Breast epithelium (tissue), 4 donors: ENCODE measurements at places on chromosomes 11 and 22. TPM values are rescaled to one million over a fixed set of nuclear protein-coding genes. Genes with fewer than 3 reads are reported as not detected.

GRCh38 chr22:20237480-20238440 lies 30.4 kb downstream of the RTN4R start:
- H3K4me3 ChIP-seq = no peak overlapping the region
- DNase-seq = no peak
- no peaks in the 10 kb centered on the region for H3K36me3 ChIP-seq
- H3K27me3 ChIP-seq = no peaks in the 10 kb centered on the region

DNA sequence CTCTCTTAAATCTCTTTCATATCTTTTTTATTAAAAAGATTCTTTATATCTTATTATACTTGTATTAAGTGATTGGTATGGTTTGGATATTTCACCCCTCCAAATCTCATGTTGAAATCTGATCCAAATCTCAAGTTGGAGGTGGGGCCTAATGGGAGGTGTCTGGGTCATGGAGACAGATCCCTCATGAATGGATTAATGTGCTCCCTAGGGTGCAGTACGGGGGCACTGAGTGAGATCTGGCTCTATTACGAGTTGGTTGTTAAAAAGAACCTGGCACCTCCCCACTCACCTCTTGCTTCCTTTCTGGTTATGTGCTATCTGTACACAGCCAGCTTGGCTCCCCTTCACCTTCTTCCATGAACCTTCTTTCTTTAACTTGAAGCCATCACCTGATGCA lies 149.6 kb downstream of the CWF19L2 start:
- H3K4me3 ChIP-seq = no peak overlapping the region
- DNase-seq = no peak
- no peaks in the 10 kb centered on the region for H3K4me1 ChIP-seq
- no peak overlapping the region for H3K27ac ChIP-seq

DNA sequence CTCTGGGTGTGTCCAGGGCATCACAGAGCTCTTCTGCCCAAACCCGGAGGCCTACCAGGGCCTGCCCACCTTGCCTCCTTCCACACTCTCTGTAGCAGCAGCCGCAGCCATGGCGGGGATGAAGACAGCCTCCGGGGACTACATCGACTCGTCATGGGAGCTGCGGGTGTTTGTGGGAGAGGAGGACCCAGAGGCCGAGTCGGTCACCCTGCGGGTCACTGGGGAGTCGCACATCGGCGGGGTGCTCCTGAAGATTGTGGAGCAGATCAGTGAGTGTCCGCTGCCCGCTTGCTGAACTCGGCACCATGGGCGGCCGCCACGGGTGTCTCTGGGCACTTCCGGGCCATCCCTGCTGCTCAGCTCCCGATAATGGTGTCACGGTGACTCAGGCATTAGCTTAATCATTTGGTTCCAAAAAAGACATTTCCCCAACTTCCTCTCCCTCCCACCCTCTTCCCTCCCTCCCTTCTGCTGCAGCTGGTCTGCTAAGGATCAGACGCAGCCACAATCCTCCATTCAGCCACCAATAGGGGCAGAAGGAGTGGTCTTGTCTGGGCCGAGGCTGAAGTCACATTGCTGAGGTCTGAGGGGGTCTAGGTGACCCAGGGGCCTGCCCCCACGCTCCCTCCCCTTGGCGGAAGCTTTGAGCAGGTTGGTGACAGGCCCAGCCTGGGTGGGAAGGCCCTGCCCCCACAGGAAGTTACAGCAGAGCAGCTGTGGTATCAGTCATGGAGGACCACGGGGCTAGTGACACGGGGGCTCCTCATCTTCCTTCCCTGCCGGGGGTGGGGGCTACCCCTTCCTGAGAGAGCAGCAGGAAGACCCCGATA lies 950 bp downstream of the FERMT3 start:
- no peaks in the 10 kb centered on the region for H3K27me3 ChIP-seq
- DNase-seq = no peak
- H3K4me1 ChIP-seq = no peaks in the 10 kb centered on the region
- peak overlapping the region; percentile 62 for H3K27ac ChIP-seq
- peaks cover 6% of the 10 kb centered on the region for H3K36me3 ChIP-seq
- peak overlapping the region; percentile 46 for H3K4me3 ChIP-seq

- DNase-seq = no peak
- H3K4me1 ChIP-seq = no peaks in the 10 kb centered on the region
- H3K27me3 ChIP-seq = no peaks in the 10 kb centered on the region
- no peak overlapping the region for H3K27ac ChIP-seq
Observed at GRCh38 chr11:109704432-109704831, 282.4 kb downstream of the C11orf87 start.

DNA sequence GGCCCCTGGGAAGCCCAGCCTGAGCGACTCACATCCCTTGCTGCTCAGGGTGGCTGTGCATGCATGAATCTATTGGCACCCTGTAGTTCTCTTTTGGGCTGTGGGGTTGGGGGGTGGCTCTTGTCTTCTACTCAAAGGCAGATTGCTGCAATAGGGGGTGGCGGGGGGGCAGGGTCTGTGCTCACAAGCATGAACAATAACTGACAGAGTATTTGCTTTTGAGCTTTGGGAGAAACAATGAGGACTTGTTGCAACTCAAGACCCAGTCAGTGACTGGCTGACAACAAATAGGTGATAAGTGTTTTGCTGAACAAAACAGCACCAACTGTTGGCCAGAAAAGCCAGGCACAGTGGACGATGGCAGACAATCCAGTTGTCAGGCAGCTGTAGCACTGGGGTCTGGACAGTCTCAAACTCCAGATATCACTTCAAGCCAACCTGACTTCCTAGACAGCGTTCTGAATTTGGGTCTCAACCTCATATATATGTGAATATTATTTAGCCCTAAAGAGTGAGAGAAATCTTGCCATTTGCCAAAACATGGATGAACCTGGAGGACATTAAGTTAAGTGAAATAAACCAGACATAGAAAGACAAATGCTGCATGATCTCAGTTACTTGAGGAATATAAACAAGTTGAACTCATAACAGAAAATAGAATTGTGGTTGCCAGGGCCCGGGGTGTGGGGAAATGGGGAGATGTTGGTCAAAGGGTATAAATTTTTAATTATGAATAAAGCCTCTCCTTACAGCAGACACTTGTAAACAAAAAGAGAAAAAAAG lies 61.7 kb downstream of the ME3 start:
- no peak for DNase-seq
- H3K36me3 ChIP-seq = no peaks in the 10 kb centered on the region
- no peaks in the 10 kb centered on the region for H3K27me3 ChIP-seq

- H3K27me3 ChIP-seq = no peaks in the 10 kb centered on the region
- H3K27ac ChIP-seq = peak overlapping the region; percentile 20
- H3K36me3 ChIP-seq = no peaks in the 10 kb centered on the region
- no peak overlapping the region for H3K4me3 ChIP-seq
- no peaks in the 10 kb centered on the region for H3K4me1 ChIP-seq
Observed at GRCh38 chr11:1276041-1276790, 33.2 kb downstream of the TOLLIP start.

DNA sequence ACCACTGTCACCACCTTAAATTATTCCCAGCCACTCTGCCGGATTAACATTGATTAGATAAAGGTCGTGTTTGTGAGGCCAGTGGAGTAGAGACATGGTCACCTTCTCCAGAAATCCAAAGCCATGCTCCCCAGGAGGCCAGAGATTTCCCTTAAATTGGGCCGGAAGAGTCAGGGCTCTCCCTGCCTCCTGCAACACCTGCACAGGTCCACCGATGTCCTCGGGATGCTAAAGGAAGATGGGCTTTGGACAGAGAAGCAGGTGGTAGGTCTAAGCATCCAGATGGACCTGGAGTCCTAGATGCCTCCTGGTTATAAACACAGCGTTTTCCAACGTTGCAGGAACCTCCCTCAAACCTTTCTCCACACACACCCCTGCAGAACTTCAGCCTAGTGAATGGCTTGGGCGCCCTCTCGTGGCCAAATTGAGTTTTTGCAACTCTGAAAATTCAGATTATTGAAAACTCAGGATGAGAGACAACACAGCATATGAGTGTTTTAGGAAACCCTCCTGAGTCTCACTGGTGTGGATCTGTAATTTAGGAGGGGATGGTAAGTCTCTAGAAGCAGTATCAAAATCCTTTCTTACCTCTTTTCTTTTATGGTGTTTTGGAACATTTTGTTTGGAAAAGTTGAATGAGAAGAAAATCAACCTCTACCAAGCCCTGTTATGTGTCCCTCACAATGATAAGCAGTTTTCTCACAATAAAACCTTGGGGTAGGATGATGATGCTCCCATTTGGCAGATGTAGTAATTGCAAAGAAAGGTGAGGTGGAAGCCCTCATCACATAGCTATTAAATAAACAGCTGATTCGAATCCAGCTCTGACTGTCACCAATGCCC lies 109.6 kb downstream of the RRAS2 start:
- H3K27ac ChIP-seq = no peak overlapping the region
- H3K36me3 ChIP-seq = no peaks in the 10 kb centered on the region
- peak; percentile 64 for DNase-seq
- no peaks in the 10 kb centered on the region for H3K4me1 ChIP-seq

GRCh38 chr22:29031227-29032011 lies 30.2 kb downstream of the C22orf31 start:
- peak overlapping the region; percentile 86 for H3K27ac ChIP-seq
- DNase-seq = peak; percentile 55
- no peaks in the 10 kb centered on the region for H3K27me3 ChIP-seq
- H3K4me3 ChIP-seq = peak overlapping the region; percentile 67

- no peak overlapping the region for H3K4me3 ChIP-seq
- H3K4me1 ChIP-seq = no peaks in the 10 kb centered on the region
- H3K36me3 ChIP-seq = no peaks in the 10 kb centered on the region
Observed at GRCh38 chr22:36010882-36011281, 17.7 kb downstream of the RBFOX2 start.

DNA sequence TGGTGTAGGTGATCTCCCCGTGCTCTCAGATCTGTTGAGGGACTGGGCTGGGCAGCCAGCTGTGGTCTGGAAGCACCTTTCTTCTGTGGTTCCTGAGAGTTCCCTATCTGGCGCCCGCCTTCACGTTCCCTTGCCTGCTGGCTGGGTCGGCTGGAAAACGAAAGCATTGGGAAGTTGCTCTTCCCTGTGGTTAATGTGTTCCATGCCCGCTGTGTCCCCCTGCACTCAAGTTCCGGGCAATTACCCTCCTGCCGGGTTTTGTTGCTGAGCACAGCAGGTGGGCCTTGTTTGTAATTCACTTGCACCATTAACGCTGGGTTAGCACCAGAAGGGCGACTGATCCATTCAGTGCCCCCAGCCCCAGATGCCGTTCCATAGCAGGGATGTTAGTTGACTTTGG lies 134.1 kb downstream of the GRIK4 start:
- DNase-seq = no peak
- H3K36me3 ChIP-seq = no peaks in the 10 kb centered on the region

GRCh38 chr22:19098157-19098556 lies 24.1 kb downstream of the DGCR2 start:
- no peaks in the 10 kb centered on the region for H3K27me3 ChIP-seq
- no peaks in the 10 kb centered on the region for H3K4me1 ChIP-seq
- no peaks in the 10 kb centered on the region for H3K36me3 ChIP-seq
- H3K27ac ChIP-seq = no peak overlapping the region
- no peak for DNase-seq

The CLCF1 gene
- 11.1 TPM for total RNA-seq

The SLC22A9 gene
- not detected for total RNA-seq

The NF2 gene
- total RNA-seq = 21.1 TPM

The B3GAT1 gene
- total RNA-seq = 2.9 TPM

The CLTCL1 gene
- 2.8 TPM for total RNA-seq
